ENCODE measurements at places on chromosomes 2 and 18. TPM values are rescaled to one million over a fixed set of nuclear protein-coding genes. Genes with fewer than 3 reads are reported as not detected.

- no peak for DNase-seq
Observed at GRCh38 chr18:48875942-48876511, 74.7 kb downstream of the SMAD7 start.

GRCh38 chr18:59877361-59877760 lies 22.4 kb upstream of the PMAIP1 start:
- DNase-seq, result no peak

DNA sequence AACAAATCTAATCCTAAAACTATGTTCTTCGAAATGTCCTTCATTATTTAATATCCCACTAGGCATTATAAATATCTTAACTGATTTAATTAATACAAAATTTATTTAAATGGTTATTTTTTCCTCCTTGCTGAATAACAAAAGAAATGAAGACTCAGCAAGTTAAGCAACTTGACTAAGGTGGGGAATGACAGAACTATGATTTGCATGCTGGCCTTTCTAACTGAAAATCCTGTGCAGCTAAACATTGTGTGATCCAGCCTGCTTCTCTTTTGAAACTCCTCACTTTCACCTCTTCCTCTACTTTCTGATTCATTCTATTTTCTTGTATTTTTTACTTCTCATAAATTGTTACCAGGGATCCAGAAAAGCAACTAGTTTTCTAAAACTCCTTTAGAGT lies 132.0 kb downstream of the CALCRL start:
- no peak for DNase-seq

GRCh38 chr2:45855374-45855773 lies 203.9 kb downstream of the PRKCE start:
- no peak for DNase-seq

GRCh38 chr2:25926984-25927756 lies 48.9 kb upstream of the ASXL2 start:
- peak; percentile 9 for DNase-seq

- DNase-seq, result no peak
Observed at GRCh38 chr18:75051757-75052156, 157.2 kb downstream of the PTGR3 start.

DNA sequence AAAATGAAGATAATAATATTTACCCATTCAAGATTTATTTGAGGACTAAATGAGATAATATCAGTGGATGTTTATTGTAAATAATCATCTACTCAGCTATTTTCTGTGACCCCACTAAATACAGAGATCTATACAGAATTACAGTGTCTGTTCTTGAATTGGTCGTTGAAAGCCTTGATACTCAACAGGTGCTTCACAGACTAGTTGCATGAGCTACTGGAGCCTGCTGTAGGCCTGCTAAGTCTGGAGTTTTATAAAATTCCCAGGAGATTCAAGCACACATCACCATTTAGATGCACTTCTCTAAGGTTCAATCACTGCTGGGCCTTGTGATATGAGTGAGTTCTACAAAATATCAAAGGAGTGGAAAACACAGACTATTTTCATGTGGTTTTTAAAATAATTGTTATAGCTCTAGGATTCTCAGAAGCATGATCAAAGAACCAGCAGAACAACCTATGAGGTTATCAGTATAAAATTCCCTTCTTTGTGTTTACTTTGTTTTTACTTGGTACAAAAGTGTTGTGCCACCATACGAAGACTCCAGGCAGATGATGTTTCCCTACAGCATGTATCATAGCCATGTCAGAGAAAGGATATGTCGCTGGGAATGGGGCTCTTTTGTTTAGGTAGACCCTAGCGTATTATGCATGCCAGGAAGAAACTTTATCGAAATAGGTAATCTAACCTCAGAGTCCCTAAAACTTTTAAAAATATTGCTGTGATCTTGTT lies 7.1 kb downstream of the SULT1C4 start:
- DNase-seq, result no peak

DNA sequence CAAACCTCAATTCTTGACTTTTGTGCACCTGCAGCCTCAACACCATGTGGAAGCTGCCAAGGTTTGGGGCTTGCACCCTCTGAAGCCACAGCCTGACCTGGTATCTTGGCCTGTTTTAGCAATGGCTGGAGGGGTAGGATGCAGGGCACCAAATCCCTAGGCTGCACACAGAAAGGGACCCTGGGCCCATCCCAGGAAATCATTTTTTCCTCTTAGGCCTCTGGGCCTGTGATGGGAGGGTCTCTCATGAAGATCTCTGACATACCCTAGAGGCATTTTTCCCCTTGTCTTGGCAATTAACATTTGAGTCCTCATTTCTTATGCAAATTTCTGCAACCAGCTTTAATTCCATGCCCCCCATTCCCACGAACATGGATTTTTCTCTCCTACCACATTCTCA lies 10.2 kb downstream of the IL18R1 start:
- DNase-seq, result no peak

DNA sequence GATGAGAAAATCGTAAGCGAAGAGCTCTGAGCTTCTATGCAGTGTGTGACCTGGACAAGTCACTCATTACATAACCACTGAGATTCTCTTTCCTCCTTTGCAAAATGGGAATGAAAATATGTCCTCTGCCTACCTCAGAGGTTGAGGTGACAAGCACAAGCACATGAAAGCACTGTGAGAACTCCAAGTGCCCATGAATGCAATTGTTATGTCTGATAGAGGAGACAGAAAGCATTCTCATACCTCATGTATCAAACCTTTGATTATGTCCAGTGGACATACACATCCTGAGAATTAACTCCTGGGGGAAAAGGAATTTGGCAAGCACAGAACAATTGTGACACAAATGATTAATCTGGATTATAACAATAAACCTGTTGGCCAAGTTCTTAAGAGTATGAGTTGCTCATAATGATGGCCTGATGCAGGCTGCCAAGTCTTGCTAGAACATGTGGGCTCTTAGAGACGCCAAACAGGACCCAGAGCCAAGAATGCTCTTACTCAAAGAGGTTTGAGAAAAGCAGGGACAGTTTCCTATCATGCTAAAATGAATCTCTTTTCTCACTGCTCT lies 8.5 kb upstream of the RMDN2 start:
- DNase-seq, result no peak

DNA sequence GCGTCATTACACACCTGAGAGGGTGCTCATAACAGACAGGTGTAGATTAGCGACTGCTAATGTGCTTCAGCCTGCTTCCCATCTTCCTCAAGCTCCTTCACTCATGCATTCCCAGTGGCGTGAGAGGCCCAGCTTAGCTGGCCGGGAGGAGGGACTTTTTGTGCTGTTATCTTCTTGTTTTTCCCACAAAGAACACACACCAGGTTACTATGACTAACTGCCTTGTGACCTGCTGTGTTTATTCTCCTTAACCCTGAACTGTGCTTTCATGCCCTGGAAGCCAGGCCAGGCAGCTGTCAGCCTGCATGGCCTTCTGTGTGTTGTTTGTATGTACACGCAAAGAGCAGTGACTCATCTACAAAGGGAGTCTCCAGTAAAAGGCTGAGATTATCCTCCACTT lies 143.8 kb downstream of the PIEZO2 start:
- no peak for DNase-seq

GRCh38 chr2:23940718-23941620 lies 706 bp downstream of the UBXN2A start:
- DNase-seq, result no peak

DNA sequence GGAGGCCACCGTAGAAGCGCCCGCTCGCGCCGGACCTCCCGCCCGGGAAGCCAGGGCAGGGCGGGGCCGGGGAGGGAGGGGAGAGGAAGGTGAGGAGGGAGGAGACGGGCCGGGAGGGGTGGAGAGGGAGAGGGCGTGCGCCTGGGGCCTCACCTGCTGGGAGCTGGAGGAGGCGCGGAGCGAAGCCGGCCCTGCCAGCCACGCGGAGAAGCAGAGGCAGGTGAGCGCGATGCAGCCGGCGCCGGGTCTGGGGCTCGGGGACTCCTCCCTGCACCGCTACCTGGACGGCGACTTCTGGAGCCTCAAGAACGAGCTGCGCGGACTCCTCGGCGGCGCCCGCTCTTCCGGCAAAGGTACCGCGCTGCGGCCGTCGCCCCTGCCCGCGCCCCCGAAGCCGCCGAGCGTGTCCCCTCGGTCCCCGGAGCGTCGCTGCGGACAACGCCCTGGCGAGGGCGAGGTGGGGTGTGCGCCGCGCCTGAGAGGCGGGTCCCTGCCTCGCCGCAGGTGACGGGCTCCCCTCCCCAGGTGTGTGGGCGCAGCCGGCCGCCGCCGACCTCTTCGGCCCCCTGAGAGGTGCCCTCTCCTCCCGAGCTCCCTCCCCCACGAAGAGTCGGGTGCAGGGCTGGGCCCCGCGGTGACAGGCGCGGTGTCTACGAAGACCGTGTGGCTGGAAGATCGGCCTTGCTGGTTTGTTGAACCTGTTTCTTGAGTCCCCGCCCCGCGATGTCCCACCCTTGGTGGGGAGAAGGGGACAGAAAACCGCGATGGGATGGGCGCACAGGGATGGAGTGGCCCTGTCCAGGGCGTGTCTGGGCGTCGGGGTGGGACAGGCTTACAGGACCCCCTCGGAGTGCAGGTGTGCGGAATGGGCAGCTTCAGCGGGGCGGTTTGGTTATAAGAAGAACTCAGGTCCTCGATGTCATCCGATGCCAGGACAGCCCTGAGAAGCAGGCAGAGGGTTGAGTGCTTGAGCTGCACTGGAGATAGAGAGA lies at the start of gene ACOXL:
Gene ACOXL, plus strand, starts transcription at position 152 of the 992 bp plus-strand sequence. CDS start 35,817 bp downstream, outside the sequence.
- DNase-seq, result peak; percentile 31

DNA sequence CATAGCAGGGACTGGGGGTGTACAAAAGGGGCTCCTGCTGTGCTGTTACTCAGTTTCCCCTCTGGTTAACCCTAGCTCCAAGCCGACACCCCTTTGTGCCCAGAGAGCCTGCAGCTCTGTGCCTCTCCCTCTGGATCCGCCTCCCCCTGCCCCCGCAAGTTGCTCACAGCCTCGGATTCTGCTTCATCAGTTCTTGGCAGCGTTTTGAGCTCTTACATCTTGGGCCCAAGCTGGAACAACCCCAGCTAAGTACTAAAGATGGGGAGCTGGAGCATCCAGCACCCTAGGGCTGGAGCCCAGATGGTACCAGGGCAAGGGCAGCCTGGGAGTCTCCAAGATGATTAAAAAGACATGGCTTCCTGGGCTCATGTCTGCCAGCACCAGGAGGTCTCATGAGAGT lies 40.7 kb downstream of the POMC start:
- no peak for DNase-seq

- no peak for DNase-seq
Observed at GRCh38 chr18:25053466-25053865, 298.5 kb downstream of the ZNF521 start.

DNA sequence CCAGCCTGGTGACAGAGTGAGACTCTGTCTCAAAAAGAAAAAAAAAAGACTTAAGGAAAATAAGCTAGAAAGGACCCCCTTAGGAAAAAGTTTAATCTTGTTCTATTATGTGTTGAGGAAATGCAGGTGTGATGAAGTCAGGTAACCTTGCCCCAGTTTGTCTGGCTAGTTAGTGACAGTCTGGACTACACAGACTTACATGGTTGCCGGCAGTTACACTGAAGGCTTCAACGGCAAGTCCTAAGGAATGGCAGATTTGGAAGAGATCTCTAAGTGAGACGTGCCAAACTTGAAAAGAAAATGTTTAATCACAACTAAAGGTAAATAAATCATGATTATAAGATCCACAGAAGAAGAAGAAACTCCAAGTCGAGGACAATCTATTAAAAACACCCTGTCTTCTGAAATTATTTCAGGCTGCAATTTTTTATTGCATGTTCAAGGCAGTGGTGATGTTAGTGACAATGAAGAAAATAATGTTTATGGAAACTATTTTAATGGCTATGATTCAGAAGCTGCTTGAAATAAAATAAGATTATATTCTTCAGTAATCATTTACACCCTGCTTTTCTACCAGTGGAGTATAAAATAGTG lies 84.2 kb downstream of the TTC27 start:
- no peak for DNase-seq

DNA sequence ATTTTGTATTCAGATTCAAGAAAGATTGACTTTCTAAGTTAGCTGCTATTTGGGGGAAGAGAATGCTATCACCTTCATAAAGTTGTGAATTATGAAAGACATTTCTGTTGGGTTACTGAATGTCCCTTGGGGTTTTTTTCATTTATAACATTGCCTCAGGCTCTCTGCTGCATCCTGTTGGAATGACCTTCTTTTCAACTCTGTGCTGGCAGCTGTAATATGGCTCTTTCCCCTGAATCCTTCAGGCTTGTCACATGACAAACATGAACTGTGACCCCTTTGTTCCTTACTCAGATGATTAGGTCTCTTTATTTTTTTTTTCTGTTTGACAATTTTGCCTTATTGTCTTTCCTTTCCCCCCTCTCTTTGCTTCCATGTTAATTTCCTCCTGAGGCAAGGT lies 159.8 kb downstream of the TAF4B start:
- no peak for DNase-seq

DNA sequence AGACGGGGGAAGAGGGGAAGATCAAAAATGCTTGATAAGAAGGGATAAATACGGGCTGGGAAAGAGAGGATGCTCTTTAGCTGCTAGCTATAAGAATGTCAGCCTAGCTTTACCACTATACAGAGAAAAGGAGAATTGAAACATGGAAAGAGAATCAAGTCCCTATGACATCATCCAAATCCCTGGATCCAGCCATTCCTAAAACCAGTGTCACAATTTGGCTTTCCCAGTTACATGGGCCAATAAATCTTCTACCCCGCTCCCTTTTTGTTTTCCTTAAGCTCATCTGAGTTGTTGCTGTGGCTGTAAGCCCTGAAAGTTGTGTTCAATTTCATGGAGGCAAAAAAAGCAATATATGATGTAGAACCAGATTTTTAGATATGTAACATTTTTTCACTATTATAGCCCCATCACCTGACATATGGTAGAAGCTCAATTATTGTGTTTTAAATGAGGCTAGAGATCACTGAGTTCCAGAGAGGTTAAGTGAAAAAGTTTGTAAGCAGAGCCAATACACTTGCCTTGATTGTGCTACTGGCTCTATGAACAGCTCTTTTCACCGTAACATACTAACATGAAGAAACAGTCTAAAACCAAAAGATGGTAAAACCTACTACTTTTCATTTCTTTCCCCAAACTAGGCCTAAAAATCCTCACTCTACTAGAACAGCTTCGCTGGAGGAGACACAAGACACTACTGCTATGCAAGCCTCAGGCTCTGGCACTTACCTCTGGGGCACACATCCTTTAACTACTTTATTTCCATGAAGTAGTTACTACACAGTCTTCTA lies 4.3 kb downstream of the HNRNPLL start:
- no peak for DNase-seq

DNA sequence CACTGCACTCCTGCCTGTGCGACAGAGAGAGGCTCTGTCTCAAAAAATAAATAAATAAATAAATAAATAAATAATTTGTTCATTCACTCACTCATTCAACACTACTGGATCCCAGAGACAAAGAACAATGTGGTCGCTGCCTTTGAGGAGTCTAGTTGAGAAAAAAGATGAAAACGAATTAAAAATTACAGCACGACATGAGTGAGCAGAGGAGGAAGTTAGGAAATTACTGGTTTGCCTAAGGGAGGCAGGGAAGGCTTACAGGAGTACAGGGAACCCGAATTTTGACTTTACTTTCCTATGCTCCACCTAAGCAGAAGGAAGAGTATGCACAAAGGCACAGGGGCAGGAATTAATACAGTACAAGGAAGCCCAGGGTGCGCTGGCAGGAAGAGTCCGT lies 4.2 kb upstream of the KCMF1 start:
- DNase-seq, result no peak

- no peak for DNase-seq
Observed at GRCh38 chr2:1606046-1606400, 138.3 kb downstream of the PXDN start.

VPS4B gene
- total RNA-seq, result 75.5 TPM

QPCT gene
- 0.70 TPM for total RNA-seq

CHN1 gene
- total RNA-seq, result 5.3 TPM

TUBB8B gene
- not detected for total RNA-seq

GMCL1 gene
- 23.7 TPM for total RNA-seq

SS18 gene
- total RNA-seq, result 58.6 TPM

ACMSD gene
- not detected for total RNA-seq

ANKRD36C gene
- total RNA-seq, result 53.1 TPM

SLC25A12 gene
- total RNA-seq, result 27.4 TPM

GAREM1 gene
- 0.19 TPM for total RNA-seq

FKBP1B gene
- 4.2 TPM for total RNA-seq

FOXD4L1 gene
- 0.12 TPM for total RNA-seq
